ENCODE measurements at places on chromosomes 6 and 20.

- no peak for DNase-seq
These were observed 178.4 kb downstream of the FARS2 start for GRCh38 chr6:5439749-5440148.

- DNase-seq = no peak
These were observed 592.3 kb downstream of the PKHD1 start for GRCh38 chr6:51495096-51495495.

- no peak for DNase-seq
These were observed 639.2 kb downstream of the RFPL4B start for GRCh38 chr6:112986321-112986720.

GRCh38 chr20:44028003-44028730 is 113.5 kb downstream of the TOX2 start:
- DNase-seq = no peak

GRCh38 chr6:3341467-3341866 is 82.7 kb downstream of the PSMG4 start:
- DNase-seq = no peak

DNA sequence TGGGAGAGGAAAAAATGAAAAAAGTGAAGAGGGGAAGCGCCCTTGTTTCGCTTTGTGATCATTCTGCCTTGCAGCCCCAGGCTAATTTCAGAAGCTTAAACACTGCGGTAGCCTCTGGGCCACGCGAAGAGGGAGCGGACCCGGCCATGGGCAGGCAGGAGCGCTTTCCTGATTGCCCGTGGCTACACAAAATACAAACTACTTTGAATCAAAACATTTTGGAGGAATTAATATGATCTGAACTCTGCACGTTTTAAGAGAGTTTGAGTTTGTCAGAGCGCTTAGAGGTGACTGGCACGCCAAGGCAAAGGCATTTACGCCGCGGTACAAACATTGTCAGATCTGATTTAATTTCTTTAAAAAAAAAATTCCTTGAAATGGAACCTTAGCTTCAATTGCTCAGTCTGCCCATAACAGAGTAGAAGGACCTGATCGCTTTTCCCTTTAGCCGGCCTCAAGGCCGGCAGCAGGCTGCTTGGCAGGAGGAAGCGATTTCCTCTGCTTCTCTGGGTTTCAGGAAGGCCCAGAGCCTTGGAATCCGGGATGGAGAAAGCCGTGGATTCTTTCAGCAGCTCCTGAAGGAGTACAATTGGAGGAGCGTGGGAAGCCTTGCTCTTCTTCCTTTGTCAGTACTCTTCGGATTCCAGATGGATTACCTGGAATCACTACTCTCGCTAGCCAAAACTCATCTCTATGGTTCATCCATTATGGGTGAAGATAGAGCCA is 9.7 kb downstream of the TFAP2D start:
- DNase-seq = no peak

GRCh38 chr6:11917951-11918738 is 94.0 kb upstream of the HIVEP1 start:
- DNase-seq = no peak

- DNase-seq = no peak
These were observed 717.3 kb downstream of the EPM2A start for GRCh38 chr6:145018027-145018426.

GRCh38 chr20:33332905-33333456 is 50.0 kb downstream of the BPIFB1 start:
- no peak for DNase-seq

DNA sequence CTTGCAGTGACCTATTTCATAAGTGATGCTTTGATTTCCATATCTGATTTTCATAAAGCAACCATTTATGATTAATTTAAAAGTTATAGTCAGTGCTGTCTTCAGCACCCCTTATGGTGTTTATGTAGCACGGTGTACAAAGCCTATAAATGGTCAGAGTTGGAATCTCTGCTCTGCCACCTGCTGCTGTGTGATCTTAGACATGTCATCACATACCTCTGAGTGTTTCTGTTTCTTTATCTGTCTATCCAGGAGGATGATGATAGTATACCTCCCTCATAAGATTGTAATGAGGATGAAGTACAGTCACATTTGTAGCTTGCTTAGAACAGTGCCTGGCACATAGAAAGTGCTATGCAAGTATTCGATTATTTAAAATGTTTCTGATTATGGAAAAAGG is 100.5 kb downstream of the SAMD3 start:
- no peak for DNase-seq

- no peak for DNase-seq
These were observed 98.7 kb downstream of the SHLD1 start for GRCh38 chr20:5848711-5849505.

- no peak for DNase-seq
These were observed 54.9 kb downstream of the RSPO3 start for GRCh38 chr6:127173156-127173940.

DNA sequence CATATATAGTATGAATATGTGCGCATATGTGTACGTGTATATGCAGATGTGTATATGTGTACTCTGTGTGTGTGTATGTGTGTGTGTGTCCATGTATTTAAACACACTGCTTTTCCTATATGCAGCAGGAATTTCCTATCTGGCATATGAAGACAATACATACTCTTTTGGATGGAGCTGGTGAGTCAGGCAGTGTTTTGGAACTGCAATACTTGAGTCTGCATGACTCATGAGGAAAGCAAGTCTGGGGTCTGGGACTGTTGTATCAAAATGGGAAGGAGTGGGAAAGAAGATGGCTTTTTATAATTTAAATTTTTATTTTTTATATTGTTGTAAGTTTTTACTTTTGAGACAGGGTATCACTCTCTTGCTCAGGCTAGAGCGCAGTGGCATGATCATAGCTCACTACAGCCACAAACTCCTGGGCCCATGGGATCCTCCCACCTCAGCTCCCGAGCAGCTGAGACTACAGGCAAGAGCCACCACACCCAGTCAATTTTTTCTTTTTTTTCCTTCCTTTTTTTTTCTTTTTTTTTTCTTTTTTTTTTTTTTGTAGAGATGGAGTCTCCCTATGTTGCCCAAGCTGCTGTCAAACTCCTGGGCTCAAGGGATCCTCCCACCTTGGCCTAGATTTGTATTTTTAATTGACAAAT is 72.2 kb downstream of the ATXN1 start:
- DNase-seq = no peak

GRCh38 chr6:134287859-134288537 is 29.9 kb downstream of the SGK1 start:
- no peak for DNase-seq

DNA sequence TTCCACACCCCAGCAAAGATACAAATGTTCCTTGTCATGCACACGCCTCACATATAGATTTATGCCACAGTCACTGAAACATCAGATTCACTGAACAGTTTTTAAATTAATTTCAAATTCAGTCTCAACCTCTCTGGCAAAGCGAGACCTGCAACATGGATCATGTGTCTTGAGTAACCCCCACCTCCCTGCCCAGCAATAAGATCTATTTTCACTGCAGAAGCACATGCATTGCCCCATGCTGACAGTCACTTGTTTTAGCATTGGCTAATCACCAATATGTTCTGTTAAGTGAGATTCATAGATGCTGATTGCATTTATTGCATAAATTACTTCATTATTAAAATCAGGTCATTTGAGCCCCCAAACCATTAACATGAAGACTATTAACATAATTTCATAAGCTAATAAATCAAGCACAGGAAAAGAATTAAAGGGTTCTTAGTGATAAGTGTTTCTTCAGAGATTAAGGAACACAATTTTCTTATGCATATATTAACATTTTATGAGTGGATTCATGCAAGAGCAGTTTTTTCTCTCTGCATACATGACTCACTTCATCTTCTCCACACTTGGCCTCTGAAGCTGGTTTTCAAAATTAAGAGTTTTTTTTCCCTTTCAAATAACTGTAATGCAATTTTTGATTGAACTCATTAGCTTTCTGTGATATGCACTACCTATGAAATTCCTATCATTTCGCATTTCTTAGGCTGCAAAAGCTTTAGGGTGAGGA is 173.2 kb upstream of the SOX4 start:
- no peak for DNase-seq

- DNase-seq = no peak
These were observed 16.2 kb upstream of the UFL1 start for GRCh38 chr6:96505363-96505762.

DNA sequence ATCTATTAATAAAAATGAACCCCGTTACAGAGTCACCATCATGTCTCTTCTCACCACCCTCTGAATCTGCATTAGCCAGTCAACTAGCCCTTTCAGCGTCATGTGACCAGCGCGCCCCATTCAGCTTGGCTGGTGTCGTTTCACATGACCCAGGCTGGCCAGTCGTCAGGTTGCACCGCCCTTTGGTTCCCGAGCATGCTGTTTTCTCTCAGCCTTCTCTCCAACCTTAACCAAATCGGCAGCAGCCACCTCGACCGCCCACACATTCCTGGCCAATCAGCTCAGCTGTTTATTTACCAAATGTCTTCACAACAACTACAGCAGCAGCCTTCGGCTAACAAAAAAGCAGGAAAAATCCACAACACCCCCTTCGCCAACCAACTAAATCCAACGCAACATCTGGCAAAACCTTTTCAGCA is 5.6 kb downstream of the SRSF3 start:
- DNase-seq = no peak

DNA sequence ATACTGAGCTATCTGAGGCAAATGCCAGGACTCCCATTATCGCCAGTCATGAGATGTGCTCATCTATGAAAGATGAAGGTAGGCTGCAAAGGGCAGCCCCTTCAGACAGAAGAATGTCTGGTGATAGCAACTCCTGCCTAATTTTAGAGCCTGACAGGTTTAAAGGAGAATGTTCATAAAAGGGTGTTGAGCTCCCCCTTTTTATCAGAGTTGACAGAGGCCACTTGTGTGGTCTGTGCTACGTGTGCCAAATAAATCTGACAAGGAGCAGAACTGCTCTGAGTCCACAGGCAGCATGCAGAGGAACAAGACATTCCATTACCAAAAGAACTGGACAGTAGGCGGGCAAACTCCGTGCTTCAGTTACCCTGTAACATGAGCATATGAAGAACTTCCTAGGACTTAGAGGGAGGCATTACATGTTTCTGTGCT is 101.8 kb downstream of the PREP start:
- DNase-seq = no peak
